Stimulated activated CD4-positive, alpha-beta T cell treated with anti-CD3 and anti-CD28 coated beads, Interleukin-4, amount 100 ng/mL, for 1 hour (primary cell): ENCODE measurements at places on chromosomes 16 and 17.

DNA sequence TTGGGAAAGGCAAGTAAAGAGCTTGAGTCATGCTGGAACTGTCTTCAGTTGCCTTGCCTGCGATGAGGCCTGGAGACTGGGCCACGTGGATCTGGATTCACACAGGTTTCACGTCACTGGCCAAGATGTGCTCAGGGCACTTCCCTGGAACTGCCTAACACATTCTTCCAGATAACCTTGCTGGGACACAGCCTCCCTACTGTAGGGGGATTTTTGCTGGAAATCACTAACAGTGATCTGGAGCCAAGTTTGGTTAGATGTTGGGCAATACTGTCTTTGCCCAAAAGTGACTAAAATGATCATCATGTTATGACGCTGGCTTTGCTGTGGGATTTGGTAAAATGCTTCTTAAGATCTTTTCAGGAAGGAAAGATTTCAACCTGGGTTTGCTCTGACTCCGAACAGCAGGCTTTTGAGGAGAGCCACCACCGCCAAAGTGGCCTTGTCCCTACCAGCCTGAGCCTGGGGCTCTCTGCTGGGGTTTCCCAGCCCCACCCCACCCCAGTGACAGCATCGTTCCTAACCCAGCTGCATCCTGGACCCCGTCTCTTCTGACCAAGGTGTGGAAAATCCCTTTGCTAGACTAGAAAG, 14.7 kb downstream of the C1QTNF1 start:
- DNase-seq = no peak

- DNase-seq = no peak
These were observed 50.7 kb upstream of the ADORA2B start for GRCh38 chr17:15894258-15894657.

- peak; percentile 40 for DNase-seq
These were observed 107.9 kb downstream of the SMG6 start for GRCh38 chr17:2195729-2196128.

- no peak for DNase-seq
These were observed 18.3 kb upstream of the CBX8 start for GRCh38 chr17:79814974-79815835.

- no peak for DNase-seq
These were observed 19.8 kb upstream of the SLC39A11 start for GRCh38 chr17:73112246-73112645.

GRCh38 chr17:42378959-42379594, 9.2 kb downstream of the STAT3 start:
- DNase-seq = no peak

GRCh38 chr16:29742683-29743275, 3.0 kb downstream of the C16orf54 start:
- no peak for DNase-seq

DNA sequence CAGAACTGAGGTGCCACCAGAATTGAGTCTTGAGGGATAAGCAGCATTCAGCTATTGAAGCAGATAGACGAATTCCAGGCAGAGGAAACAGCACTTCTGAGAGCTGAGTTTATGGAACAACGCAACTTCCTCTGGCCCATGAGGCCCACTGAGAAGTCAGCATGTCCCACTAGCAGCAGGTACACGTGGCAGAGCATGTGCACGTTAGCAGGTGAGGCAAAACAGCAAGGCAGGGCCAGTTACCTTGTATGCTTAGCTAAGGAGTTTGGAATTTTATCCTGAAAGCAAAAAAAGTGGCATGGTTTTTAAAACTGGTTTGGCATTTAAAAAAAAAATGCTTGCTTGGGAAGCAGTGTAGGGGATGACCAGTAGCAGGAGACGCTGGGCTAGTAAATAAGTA, 305.6 kb downstream of the CPPED1 start:
- DNase-seq = no peak

GRCh38 chr17:5209396-5209795, 17.7 kb upstream of the ZNF594 start:
- no peak for DNase-seq

DNA sequence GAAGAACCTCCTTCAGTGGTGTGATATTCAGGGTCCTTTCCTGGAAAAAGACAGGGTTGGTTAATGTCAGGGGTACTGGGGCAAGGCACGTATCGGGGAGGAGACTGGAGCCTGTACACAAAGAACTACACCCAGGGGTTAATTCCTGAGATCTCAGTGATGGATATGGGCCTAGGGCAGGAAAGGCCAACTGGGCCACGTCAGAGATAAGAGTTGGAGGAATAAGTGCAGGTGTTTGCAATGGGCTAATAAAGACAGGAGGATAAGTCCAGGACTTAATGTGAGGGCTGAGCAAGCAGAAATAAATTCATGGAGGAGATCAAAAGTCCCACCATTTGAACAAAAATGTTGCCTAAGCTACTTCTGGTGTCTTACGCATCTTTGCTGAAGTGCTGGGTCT, 10.4 kb upstream of the HERPUD1 start:
- no peak for DNase-seq

- DNase-seq = peak; percentile 59
These were observed at the start of gene MRC2 for GRCh38 chr17:62627219-62627903. MRC2 (plus strand) TSS chr17:62627670; CDS start chr17:62627803, 133 bp downstream.

DNA sequence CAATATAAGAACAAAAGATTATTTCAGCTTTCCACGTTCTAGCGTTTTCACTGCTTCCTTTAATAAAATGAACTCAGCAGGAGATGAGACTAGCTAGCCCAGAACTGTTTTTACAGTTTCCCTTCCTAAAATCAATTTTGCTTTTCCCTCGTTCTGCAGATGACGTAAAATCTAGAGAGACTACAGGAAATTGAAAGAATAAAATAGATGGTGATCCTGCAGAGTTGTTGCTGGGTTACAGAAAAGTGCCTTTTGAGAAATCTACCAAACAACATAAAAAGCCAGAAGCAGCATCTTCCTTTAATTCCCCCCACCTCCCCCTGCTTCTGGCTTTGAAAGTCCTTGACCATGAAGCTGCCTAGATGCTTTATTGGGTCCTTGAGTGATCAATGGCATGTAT, 96.8 kb upstream of the CLEC3A start:
- DNase-seq = no peak

DNA sequence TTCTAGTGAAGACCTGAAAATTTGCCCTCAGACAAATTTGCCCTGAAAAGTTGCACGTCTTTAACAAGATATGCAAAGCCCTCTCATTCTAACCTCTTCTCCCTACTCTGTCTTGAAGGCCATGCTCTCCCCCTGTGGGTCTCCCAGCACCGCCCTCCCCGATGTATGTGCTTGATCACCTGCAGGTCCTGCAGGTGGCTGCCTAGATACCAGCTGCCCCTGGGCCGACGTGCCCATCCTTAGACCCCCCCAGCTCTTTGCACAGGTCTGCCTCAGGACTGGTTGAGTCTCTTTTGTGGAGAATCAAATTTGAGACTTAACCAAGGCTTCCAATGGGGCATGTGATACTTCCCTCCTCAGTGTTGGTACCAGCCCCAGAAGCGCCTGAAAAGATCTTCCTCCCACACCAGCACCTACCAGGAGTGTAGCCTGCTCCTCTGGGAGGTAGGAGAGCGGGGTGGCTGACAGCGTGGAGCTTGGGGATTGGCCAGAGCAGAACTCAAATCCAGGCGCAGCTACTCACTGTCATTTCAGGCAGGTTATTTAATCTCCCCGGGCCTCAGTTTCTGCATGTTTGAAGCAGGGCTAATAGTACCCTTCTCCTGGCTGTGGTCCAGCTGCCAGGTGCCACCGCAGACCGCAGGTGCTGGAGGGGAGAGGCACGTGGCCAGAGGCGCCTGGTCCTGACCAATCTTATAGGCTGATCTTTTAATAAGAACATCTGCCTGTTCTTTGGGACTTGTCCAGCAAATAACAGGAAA, 4.5 kb upstream of the MRPL38 start:
- DNase-seq = no peak

- DNase-seq = no peak
These were observed 22.2 kb downstream of the CDK5RAP3 start for GRCh38 chr17:47993031-47993564.

DNA sequence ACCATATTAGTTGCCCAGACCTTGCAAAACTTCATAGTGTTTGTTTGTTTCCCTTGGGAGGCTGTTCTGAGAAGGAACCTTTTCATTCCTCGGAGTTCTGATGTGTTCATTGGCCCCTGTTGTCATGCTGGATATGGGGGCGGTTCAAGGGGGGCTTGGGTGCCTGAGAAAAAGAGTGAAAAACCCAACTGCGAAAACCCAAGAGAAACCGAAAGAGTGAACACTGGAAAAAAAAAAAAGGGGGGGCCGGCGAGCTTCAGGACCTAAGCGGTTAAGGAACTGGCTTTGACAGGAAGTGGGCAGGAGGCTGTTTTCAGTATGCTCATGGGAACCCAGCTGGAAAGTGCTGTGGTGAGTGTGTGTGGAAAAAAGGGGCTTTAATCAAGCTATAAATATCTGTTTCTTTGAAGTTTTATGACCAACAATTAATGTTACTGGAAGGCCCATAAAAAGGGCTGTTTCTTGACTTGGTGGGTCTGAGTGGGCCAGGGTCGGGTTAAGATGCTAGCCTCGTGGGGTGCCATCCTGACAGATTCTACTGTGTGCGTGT, 510.7 kb downstream of the MAF start:
- DNase-seq = peak; percentile 25

- no peak for DNase-seq
These were observed 3.5 kb upstream of the LGALS9 start for GRCh38 chr17:27627514-27627913.

DNA sequence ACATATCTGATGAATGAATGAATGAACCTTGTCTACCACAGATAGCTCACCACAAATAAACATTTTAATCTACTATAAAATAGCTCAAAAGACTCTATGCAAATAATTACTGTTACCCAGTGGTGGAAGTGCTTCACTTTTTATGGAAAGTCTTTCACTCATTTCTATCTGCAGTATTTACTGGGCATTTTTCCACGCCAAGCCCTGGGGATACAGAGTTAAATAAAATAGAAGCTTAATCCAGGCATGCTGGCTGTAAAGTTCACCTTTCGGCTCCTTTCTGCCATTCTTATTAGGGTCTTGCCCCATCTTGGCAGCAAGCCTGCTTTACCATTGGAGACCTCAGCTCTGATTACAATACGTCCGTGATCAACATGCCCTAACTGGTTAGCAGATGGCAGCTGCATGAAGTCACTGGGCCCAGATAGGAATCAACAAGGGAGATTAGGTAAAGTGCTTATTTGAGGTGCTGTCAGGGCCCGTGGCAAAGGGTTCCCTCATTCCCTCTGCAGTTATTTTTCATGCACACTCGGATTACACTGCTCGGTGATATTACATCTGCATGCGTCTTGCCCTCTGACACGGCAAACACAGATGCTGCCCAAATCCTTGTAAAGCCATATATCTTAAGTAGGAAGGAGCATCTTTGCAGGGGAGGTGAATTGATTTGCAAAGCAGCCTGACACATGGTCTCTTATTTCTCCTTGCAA, 648.9 kb downstream of the WWOX start:
- DNase-seq = no peak

DNA sequence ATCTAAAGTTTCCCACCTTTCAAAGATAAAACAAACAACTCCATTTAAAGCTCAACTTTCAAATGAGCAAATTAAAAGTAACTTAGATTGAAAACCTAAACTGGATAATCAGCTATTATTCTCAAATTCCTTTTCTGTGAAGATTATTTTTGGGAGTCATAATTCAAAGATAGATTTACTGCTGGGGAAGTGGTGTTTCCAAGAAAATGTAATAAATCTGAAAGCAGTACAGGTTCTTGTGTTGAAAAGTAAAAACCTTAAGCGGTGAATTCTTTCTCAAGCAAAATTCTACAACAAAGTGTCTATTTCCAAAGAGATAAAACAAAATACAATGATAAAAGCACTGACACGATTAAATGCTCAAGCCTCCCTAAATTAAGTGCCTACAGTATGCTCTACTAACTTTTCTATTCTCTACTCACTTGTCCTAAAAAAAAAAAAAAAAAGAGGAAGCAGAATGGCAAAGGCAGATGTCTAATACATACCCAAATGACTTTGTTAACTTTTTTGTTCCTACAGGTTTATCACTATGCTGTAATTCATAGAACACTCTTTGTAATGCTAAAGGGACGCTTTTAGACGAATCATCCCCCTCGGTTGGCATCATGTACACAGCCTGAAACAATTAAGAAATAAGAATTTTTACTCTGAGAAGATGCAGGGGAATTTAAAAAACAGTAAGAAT, 34.5 kb downstream of the LITAFD start:
- DNase-seq = no peak

- DNase-seq = peak; percentile 22
These were observed 772 bp downstream of the NTN1 start for GRCh38 chr17:9021992-9022572.

DNA sequence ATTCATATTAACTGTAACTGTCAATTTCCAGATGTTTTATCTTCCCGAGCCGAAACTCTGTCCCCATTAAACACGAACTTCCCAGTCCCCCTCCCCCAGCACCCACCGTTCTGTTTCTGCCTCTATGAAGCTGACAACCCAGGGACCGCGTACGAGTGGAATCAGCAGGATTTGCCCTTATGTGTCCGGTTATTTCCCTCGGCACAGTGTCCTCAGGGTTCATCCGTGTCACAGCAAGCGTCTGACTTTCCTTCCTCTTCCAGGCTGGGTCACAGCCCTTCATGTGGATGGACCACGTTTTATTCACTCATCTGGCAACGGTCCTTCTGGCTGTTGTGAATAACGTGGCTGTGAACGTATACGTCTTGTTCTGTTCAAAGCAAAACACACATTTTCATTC, 31.3 kb downstream of the METRNL start:
- no peak for DNase-seq

GRCh38 chr17:901191-901950, 78.2 kb downstream of the NXN start:
- DNase-seq = no peak

DNA sequence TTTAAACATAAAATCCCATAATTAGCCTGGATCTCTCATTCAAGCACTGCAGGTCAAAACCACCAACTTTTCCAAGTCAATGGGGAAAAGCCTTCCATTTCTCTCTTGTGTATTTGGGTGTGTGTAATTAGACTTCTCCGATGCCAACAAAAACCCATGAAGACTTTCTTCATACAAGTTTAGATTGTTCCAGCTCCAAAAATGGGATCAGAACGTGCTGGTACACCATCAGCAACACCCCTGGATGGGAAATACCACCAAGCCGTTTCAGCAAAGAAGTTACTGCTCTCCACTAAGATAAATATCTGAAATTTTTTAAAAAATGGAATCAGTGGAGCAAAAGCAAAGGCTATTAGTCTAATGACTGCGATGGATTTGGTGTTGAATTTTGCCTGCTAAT, 837.3 kb upstream of the SOX9 start:
- DNase-seq = no peak

- DNase-seq = no peak
These were observed 8.5 kb downstream of the ST6GALNAC1 start for GRCh38 chr17:76635039-76635438.

DNA sequence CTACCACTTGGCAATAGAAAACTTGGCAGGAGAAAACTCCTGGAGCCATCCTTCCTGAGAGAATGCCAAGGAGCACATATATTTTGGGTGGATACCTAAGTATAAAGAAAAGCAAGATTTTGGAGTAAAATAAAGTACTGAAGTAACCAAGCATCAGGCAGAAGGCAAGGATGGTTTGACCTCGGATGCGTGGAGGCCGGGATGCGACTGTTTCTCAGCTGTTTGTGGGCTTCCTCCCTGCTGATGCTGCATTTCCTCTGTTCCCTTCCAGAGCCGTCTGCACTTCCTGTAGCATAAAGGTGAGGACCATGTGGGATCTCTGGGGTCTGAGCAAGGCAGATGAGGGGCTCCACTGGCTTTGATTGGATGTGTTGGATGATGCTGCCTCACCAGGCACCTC, 5.5 kb upstream of the TCF25 start:
- DNase-seq = no peak

- no peak for DNase-seq
These were observed 410.0 kb upstream of the HSBP1 start for GRCh38 chr16:83397601-83398291.
